NCI-H69 (cell line): ENCODE measurements at places on chromosomes 4 and X.

DNA sequence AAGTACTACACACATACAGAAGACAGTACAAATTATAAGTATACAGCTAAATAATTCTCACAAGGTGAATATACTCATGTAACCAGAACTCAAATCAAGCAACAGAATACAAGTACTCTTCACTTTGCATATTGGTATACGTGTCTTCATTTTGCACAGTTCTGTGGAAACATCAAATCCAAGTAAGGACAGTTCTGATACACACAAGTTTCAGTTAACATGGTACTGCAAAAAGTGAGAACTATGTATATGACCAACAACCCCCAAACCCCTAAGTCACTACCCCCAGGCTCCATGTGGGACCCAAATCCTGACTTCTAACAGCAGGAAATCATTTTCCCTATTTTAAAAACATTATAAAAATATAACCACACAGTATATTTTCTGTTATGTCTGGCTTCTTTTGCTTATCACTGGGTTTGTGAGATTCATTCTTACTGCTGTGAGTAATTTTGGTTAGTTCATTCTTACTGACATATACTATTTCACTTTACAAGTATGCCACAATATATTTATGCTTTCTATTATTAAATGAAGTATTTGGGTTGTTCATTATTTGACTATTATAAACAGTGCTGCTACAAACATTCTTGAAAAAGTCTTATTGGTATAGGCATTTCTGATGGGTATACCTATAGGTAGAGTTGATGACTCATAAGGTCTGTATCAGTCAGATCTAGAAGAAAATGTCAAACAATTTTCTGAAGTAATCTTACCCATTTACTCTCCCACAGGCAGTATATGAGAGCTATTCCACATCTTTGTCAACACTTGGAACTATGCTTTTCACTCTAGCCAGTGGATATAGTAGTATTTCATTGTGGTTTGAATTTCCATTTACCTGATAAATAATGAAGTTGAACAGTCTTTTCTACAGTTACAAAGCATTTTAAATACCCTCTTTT is 47.0 kb downstream of the SCLT1 start:
- no peak for DNase-seq

DNA sequence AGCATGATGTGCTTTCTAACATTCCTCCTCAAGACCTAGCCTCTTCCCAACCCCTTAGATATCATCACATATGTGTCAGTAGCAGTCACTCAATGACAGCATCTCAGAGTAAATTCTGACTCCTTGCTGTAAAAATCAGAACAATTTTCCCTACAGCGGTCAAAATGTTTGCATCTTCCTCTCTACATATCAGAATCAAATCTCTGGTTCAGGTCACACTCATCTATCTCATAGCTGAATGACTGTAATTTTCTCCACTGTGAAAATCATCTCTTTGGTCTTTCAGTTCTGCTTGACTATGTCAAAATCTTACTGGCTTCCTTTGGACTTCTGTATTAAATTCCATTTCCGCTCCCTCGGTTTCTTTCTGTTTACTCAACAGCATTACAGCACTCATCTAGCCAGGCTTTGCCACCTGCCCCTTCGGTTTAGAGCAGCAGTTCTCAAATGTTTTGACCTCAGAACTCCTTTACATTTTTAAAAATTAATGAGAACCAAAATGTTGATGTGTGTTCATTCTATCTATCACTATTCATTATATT is 57.3 kb downstream of the AGA start:
- DNase-seq = peak; percentile 3

- no peak for DNase-seq
These were observed 12.3 kb downstream of the TBCK start for GRCh38 chr4:106303548-106304281.

DNA sequence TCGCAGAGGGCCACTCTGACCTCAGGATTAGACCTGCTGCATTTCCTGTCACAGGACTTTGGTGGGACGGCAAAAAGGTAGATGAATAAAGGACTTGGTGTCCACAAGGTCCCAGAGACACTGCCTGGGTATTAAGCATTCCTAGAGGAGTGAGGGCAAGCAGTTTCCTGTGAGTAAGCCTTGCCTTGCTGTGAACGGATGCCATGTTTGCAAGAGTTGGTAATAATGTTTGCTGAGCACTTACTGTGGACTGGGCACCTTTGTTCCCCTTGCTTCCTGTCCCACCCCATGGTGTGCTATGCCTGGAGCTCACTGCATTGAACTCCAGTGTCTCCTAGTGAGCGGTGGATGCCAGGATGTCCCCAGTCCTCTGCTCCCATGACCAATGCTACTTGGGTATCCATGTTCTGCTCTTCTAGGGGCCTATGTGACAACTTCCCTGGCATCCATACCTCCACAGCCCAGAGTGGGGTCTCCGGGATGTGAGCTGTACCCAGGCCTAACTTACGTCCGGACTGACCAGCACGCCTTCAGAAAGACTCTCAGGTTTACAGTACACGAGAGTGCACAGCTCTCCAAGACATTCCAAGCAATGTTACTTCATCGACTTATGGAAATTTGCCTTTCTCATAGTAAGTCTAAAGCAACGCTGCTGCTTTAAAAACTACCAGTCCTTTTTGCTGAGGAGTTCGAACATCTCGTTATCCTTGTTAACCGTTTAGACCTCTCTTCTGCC is 95.5 kb upstream of the MSX1 start:
- DNase-seq = peak; percentile 70

DNA sequence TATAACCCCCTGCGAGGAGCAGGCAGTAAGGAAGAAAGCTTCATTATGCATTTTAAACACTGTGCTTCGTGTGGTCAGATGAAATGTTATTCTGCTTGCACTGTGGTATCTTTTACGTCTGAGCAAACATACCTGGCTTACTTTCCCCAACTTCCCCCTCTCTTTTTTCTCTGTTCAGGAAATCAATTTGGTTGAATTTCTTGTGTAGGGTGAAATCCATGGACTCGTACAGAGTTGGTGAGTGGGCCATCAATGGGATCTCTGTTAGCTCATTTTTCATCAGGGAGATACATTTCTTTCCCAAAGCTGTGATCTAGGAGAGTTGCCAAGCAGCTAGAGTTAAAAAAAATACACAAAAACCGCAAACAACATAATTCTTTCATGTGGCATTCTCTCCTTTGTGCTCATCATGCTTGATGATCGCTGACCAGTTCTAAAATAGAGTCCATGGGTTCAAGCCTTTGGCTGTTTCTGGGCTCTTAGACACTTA is 98.5 kb downstream of the FRAS1 start:
- peak; percentile 44 for DNase-seq

GRCh38 chrX:11698702-11699101 is 33.0 kb upstream of the ARHGAP6 start:
- DNase-seq = no peak

DNA sequence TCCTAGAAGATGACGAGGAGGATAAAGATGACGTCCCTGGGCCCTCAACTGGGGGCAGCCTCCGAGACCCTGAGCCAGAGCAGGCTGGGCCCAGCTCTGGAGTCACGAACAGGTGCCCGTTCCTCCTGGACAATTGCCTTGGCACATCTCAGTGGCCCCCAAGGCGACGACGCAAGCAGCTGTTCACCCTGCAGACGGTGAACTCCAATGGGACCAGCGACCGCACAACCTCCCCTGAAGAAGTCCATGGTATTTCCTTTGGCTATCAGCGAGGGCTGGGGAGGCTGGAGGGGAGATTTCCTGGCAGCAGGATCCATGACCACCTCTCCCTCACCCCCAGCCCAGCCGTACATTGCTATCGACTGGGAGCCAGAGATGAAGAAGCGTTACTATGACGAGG is 11.9 kb downstream of the USP11 start:
- DNase-seq = no peak

GRCh38 chr4:96228463-96228862 is 388.6 kb downstream of the PDHA2 start:
- no peak for DNase-seq

- no peak for DNase-seq
These were observed 1.2 kb downstream of the CXCL3 start for GRCh38 chr4:74037076-74037955.

- DNase-seq = no peak
These were observed 460.2 kb upstream of the FAT1 start for GRCh38 chr4:187183826-187184225.
